ENCODE measurements at places on chromosomes 12 and 14.

DNA sequence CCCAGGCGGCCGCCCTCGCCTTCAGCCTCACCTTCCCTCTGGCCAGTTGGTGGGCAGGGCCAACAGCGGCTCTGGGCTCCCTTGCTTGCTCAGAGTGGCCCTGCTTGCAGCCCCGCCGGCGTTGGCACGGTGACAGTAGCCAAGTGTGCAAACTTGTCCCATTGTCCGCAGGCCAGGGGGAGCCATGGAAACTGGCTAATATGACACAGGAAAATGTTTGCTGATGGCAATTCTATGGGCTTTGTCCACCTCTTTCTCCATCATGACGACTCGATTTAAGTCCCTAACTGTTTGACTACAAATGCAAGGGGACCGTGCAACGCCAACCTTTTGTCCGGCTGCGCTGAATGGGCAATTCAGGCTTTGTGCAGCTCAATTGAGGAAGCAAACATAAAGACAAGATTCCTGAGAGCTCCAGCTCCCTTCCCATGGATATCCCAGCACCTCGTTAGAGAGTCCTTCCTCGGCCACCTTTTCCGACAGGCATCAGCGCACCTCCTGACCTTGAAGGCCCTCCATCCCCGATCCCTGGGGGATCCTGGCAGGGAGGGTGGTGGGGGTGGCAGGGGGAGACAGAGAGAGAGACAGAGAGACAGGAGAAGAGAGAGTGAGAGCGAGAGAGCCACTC, 785 bp upstream of the FAM181A start:
- DNase-seq: no peak

DNA sequence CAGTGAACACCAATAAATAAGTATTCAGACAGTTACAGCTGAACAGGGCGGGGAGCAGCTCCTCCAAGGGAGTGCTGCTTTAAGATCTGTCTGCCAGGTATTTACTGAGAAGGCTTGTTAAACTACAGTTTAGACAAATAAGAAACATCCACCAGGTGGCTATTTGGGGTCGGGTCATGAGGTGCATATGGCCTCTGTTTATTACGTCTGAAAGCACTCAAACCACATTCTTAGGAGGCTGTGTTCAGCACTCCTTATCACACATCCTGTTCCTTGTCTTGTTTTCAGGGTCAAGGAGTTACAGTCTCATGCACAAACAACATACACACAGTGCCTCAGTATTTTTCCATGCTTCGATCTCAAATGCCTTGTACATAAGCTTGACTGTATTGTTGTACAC, 78.8 kb downstream of the KCNMB4 start:
- DNase-seq: no peak

GRCh38 chr12:449203-449602, 10.5 kb upstream of the B4GALNT3 start:
- DNase-seq: no peak

- DNase-seq: peak; percentile 24
Observed at GRCh38 chr12:49893753-49894750, 9.6 kb downstream of the FAIM2 start.
